ENCODE measurements at places on chromosomes 5 and 9.

GRCh38 chr5:148583421-148583965 lies 70.8 kb downstream of the HTR4 start:
- no peak for DNase-seq

DNA sequence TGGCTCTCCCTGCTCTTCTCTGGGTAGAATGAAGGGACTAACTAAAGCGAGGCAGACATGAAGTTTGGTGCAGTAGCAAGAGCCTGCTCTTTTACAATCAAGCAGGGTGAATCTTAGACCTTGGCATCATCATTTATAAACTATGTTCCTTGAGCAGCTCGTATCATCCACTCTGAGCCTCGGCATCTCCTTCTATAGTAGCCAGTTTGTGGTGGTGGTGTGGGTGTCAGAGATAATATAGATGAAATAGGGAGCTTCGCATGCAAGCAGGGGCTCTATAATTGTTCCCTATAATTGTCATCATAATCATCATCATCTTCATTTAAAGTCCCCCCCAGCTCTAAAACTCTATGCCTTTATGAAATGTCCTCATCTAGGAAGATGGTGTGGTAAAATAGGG lies 72.5 kb upstream of the SAP30L start:
- DNase-seq = no peak

GRCh38 chr9:105187781-105188180 lies 56.7 kb upstream of the SLC44A1 start:
- no peak for DNase-seq

- no peak for DNase-seq
These were observed 700 bp downstream of the SKP2 start for GRCh38 chr5:36152324-36153297.

DNA sequence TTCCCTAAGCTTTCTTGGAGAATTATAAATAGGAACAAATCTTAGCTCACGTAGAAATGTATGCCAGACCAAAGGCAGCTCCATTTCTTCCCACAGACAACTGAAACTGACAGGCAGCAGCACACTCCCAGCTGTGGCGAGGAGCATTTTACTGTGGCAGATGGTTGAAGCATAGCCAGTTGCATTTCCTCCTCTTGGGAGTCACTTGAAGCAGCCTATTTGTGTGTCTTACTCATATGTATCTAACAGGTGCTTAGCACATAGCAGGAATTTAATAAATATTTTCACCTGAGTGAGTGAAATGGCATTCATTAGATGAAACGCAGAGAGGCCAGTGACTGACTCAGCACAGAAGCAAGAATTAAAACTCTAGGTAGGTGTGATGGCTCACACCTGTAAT lies 12.3 kb upstream of the MTMR12 start:
- no peak for DNase-seq

GRCh38 chr9:79061752-79062616 lies 509.8 kb upstream of the TLE4 start:
- no peak for DNase-seq

DNA sequence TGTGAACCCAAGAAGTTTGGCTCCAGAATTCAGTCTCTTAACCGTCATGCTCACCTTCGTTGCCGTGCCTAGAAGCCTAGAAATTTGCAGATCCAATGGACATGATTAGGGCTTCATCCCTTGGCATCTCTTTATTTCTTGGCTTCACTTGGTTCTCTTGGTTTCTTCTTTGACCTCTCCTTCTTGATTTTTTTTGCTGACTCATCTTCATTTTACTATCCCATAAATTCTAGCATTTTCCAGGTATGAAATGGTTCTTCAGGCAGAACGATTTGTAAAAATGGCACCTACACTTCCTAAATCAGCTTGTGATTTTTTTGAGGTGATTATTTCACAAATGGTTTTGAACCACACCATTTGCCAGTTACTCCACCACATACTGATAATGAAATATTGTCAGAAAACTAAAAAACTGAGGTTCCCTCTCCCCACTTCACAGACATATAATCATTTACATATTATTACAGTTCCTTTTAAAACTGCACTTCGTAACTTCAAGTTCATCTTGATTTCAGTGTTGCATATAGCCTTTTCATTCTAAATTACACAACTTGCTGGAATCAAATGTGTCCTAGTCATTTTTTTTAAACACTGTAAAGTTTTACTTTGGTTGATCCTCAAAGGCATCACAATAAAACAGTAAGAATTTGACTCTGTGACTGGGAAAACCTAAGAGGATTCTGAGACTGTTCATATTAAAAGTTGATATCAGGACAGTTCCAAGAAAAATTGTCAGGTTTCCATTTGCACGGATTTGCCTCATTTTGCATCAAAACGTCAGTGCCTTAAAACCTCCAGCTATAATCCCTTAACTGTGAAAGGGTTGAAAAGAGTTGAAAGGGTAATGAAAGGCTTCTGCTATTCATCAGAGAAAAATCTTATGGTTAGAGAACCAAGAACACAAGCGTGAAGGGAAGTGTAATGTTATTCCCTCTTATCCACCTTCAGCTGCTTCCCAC lies 8.9 kb upstream of the NREP start:
- DNase-seq = no peak

DNA sequence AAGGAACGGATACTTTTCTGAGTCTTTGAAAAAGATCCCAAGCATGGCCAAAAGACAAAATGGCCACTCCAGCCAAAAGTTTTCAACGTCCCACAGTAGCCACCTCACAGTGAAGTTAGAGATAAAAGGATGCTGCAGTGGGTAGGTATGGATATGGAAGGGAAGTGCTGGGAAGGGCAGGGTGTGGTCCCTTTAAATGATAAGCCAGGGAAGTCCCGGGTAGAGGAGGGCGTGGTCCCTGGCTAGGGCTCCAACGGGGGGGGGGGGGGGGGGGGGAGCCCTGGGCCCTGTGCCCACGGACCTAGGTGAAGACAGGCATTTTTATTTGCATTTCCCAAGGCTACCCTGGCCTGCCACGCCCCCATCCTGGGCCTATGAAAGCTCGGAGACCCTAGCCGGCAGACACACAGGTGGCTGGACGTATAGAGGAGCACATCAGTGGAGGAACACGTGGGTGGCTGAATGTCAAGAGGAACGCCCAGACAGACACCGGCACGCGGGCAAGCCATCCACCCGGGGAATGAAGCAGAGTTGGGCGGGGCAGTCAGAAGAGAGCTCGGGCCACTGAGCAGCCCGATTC lies 306.7 kb downstream of the NFIB start:
- no peak for DNase-seq

DNA sequence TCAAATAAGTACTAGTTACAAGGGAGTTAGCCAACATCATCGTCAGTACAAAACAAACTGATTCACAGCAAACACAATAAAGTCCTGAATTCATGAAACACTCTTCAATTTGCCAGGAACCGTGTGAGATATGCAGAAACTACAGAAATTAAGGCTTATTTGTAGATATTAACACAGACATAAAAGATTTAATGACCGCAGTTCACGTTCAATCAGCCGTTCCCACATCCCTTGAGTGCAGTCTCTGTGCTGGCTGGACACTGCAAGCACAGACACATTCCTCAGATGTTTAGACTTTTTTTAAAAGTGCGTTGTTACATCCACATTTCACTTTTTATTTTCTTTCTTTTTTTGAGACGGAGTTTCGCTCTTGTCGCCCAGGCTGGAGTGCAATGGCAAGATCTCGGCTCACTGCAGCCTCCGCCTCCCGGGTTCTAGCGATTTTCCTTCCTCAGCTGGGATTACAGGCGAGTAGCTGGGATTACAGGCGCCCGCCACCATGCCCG lies 566 bp upstream of the CEP78 start:
- no peak for DNase-seq

GRCh38 chr5:35804841-35805240 lies 51.9 kb upstream of the IL7R start:
- no peak for DNase-seq

GRCh38 chr5:74052441-74053221 lies 426.6 kb downstream of the ARHGEF28 start:
- no peak for DNase-seq

DNA sequence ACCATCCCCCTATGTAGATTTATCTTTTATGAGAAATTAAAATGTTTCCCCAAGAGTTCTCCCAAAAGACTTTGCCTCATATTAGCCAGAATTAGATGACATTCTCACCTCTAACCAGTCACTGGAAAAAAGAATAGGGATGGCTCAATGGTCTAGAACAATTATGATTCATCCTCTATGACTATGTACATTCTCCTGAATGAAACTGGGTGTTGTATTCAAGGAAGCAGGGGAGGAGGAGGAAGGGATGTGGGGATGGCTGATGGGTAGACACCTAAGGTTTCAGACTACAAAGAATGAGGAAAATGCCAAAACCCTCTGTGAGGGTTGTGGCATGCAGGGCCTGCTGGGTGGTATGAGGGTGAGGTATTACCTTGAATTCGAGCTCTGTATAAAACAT lies 49.5 kb upstream of the BRINP1 start:
- no peak for DNase-seq

GRCh38 chr5:127389601-127390000 lies 99.0 kb downstream of the MEGF10 start:
- DNase-seq = no peak

- no peak for DNase-seq
These were observed 2.3 kb downstream of the TPRN start for GRCh38 chr9:137198051-137198901.

DNA sequence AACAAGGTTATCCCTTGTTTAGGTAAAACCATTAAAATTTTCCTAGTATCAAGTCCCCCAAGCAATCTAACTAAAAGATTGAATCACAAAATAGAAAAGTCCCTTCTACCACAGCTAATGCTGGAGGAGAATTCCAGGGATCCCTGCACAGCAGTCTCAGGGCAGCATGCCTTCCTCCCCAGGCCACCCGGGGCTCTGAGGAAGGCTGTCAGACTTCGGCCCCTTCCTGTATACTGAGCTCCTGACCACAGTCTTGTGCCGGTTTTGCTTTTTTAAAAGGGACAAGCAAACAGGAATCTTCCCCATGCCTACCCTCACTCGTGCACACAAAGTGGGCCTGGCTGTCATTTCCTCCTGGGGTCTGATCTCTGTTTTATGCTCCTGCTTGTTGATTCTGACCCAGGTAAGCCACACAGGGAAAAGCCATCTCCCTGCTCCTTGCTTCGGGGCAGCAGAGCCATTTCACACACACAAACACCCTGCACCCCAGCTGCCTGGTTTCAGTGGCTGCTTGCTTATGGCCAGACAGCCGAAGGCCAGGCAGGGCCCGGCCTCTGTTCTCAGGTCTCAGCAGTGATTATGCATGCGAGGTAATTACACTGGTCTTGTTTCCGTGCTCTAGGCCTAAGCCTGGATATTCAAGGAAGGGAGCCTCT lies 211.9 kb downstream of the NXNL2 start:
- no peak for DNase-seq

- DNase-seq = no peak
These were observed 40.0 kb downstream of the NACC2 start for GRCh38 chr9:136054798-136055714.

GRCh38 chr5:109788596-109788995 lies 98.9 kb downstream of the MAN2A1 start:
- no peak for DNase-seq

DNA sequence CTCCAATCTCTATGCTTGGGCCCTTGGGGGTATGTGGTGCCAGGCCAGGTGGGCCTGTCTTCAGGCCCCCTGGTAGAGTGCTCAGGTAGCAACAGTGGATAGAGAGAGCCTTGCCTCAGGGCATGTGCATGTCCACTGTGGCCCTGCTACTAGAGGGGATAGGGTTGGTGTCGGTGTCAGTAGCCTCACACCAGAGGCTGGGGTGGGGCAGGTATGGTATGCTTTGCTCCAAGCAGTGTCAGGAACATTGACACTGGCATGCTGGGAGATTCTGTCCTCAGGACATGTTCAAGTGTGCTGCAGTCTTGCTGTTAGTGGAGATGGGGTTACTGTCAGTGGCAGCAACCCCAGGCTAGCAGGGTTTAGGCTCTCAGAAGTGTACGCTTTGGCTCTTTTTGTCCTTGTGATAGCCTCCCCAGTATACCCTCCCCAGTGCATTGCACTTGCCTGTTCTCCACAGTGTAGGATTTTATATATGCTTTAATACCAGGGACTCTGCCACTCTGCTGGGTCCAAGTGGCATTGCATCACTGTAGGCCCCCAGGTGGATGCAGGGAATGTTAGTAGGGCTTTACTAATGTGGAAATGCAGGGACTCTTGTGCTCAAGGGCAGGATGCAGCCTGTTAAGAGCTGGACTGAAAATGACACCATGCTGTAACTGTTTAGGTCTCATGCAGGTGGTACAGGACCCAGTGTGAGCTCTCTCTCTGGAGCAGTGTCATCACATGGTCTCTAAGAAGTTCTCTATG lies 21.6 kb downstream of the RIC1 start:
- no peak for DNase-seq

DNA sequence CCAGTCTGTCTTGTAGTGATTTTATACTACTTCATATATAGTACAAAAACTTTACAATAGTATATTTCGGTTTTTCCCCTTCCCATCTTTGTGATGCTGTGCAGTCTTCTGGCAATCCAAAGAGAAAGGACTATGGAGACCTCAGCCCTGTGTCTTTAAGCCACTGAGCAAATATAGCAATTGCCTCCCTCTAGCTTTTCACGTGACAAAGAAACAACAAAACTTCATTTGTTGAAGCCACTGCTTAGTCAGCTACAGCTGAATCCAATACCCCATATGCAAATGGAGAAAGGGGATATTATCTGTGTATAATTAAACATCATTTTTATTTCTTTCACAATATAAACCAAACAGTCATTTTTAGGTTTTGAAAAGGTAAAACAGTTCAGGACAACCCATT lies 142.8 kb upstream of the STK32A start:
- DNase-seq = no peak

GRCh38 chr5:113217619-113218184 lies 217.1 kb downstream of the TSSK1B start:
- no peak for DNase-seq

DNA sequence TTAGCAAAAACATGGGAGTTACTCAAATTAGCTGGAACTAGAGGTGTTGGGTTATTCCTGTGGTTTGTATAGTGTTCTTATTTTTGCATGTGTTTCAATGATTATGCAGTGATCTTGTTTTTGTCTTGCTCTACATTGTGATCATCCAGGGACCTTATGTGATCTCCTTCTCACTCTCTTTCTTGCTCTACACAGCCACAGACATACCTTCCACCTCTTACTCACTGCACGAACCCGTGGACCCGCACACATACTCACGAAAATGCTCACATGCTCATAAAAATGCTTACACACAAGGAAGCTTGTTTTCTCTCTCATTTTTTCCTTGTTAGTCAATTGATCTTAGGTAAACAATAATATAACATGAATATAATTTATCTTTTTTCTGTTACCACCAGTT lies 187.1 kb downstream of the KDM4C start:
- DNase-seq = no peak

- no peak for DNase-seq
These were observed 193.0 kb downstream of the AOPEP start for GRCh38 chr9:94919376-94920098.

GRCh38 chr5:170753311-170753710 lies 30.2 kb upstream of the GABRP start:
- DNase-seq = no peak

GRCh38 chr9:125260561-125260960 lies 1.1 kb upstream of the GAPVD1 start:
- no peak for DNase-seq

Measured in activated CD8-positive, alpha-beta memory T cell treated with anti-CD3 and anti-CD28 coated beads, Interleukin-2, amount 50 U/mL, for 48 hours (primary cell).